Breast epithelium (tissue), 4 donors: ENCODE measurements at places on chromosomes 4 and X.
A peak's percentile ranks its signal among the peaks of the same experiment; 100 is the strongest.

GRCh38 chrX:154967603-154968002 is 54.9 kb downstream of the F8 start:
- H3K4me1 ChIP-seq = no peaks in the 10 kb centered on the region
- no peaks in the 10 kb centered on the region for H3K36me3 ChIP-seq
- H3K27ac ChIP-seq = no peak overlapping the region
- no peaks in the 10 kb centered on the region for H3K27me3 ChIP-seq

DNA sequence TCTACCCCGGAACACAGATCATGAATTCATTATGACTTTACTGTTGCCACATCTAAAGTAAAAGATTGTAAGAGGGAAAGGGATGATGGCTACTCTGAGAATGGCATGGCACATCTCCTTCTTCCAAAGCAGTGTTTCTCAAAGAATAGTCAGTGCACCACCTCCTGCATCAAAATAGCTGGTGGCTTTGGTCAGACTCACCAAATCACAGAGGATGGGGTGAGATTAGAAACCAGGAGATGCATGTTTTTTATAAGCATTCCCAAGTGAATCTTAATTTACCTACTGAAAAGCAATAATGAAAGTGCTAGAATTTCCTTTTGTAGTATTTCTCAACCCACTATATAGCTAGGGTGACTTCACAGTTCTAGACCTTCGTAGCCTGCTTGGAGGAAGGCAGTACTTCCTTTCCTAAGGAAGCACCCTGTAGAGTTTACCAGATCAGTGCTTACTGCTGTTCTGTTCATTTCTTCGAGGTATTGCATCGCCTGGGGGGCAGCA is 340.8 kb upstream of the KLF3 start:
- DNase-seq = no peak
- H3K36me3 ChIP-seq = no peaks in the 10 kb centered on the region
- H3K4me1 ChIP-seq = no peaks in the 10 kb centered on the region

- DNase-seq = no peak
- peaks cover 6% of the 10 kb centered on the region for H3K36me3 ChIP-seq
- H3K27me3 ChIP-seq = no peaks in the 10 kb centered on the region
- no peak overlapping the region for H3K4me3 ChIP-seq
- H3K27ac ChIP-seq = no peak overlapping the region
Observed at GRCh38 chr4:31929676-31930345, 1209.6 kb downstream of the PCDH7 start.

DNA sequence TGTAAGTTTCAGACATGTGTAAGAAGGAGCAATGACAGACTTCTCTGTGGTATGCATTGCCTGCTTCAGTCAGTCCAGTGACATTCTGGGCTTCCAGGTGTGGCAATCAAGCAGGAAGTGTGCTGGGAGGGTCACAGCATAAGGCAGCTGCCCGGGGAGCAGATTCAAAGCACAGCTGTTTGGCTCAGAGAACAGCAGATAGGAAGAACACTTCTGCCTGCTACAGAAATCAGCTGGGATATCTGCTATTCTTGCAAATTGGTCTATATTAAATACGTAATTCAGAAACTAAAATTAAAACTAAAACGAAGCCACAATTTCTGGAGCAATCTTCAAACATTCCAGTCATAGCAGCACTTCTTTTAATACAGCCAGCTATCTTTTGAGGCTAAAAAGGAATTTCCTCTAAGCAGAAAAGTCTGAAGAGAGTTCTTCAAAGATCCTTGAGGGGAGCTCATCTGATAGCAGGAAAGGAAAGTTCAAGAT is 47.5 kb upstream of the GALNT7 start:
- no peaks in the 10 kb centered on the region for H3K27me3 ChIP-seq
- H3K27ac ChIP-seq = no peak overlapping the region
- DNase-seq = no peak
- no peaks in the 10 kb centered on the region for H3K36me3 ChIP-seq

- H3K27me3 ChIP-seq = no peaks in the 10 kb centered on the region
- DNase-seq = no peak
- peak overlapping the region; percentile 54 for H3K27ac ChIP-seq
- H3K4me1 ChIP-seq = no peaks in the 10 kb centered on the region
Observed at GRCh38 chr4:100516225-100516624, 1.6 kb downstream of the EMCN start.
